ENCODE measurements at places on chromosomes 3 and 15.

GRCh38 chr3:169118666-169119370 lies 544.7 kb downstream of the MECOM start:
- DNase-seq = no peak

GRCh38 chr3:106714400-106714799 lies 662.8 kb upstream of the CCDC54 start:
- no peak for DNase-seq

DNA sequence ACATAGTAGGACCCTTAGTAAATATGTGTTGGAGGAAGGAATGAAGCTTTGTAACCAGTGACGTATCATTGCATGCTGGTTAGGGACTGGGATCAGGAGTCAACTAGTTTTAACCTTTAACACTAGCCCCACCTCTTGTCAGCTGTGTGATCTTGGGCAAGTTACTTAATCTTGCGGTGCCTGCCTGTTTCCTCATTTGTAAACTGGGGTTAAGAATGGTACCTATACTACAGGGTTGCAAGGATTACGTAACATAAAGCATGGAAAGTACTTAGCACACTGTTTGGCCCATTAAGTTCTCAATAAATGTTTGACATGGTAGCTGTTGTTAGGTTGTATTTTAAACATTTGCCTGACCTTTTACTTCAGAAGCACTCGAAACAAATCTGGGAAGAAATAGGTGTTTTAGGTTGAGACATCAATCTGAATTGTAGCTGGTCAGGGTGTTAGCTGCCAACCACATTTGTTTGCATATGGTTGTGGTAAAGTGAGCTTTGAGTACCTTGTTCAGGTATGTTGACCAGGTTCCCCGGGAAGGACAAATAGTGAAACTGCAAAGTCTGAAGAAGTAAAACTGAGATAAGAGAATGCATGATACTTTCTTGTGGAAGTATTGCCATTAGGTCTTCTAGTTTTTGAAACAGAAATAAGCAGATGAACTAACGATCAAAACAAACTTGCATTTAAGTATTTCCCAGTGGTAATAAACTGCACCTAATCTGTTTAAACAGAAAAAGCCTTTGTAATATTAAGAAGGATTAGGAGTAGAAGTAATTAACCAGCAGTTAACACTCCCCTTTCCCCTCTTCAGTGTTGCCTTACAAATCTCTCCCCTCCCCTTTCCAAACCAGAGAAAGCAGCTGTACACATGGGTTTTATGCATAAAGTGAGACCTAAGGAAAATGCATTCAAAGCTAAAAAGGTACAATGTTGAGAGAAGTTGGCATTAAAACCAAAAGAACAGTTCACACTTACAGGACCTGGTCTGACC lies 25.8 kb upstream of the SCAANT1 start:
- no peak for DNase-seq

- no peak for DNase-seq
Observed at GRCh38 chr3:107938143-107938542, 152.7 kb downstream of the CD47 start.

DNA sequence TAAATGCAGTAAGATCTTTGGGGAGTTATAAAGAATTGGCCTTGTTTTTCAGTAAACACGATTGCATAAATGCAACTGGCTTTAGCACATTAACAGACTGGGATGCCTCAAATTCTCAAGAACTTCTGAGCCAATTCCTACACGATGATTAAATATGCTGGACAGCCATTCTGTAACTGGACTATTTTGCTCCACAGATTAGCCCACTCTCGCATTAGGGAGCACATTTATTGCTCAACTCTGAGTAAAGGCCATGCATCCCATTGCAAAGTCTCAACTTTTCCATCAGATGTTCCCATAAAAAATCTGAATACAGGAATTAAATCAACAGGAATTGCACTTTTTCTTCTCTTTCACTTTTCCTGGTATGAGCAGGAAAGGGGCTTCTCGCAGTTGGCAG lies 66.7 kb upstream of the PRICKLE2 start:
- no peak for DNase-seq

GRCh38 chr3:176615826-176616225 lies 581.5 kb downstream of the TBL1XR1 start:
- DNase-seq = no peak

DNA sequence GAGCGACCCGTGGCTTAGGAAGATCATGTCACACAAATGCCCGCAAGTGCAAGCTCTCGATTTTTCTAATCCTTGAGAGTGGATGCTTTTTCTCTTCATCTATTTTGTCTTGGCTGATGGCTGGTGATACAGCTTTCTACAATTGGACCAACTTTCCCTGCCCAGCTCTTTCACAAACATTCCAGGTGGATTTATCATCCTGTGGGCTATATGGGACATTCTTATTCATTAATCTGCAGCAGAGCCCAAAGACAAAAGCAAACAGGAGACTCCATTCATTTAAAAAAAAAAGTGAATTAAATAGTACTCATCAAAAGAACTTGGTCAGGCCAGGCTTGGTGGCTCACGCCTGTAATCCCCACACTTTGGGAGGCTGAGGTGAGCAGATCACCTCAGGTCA lies 14.2 kb upstream of the TSEN2 start:
- DNase-seq = no peak

- no peak for DNase-seq
Observed at GRCh38 chr3:25843332-25843731, 53.4 kb downstream of the OXSM start.

DNA sequence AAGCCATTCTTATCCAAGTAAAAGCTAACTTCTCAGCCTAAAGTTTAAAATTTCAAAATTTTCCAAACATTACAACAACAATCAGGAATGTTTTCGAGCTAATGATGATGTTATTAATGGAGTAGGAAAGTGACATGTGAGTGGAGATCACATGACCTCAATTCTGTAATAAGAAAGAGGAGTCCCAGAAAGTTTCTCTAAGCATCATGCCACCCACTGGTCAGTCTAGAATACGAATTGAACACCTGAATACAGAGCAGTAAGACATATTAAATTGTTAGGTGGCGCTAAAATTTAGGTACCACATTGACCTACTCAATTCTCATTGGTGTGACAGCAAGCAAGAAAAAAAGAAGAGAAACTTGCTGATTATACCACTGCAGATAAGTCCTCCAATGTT lies 163.9 kb downstream of the DCLK3 start:
- DNase-seq = no peak

DNA sequence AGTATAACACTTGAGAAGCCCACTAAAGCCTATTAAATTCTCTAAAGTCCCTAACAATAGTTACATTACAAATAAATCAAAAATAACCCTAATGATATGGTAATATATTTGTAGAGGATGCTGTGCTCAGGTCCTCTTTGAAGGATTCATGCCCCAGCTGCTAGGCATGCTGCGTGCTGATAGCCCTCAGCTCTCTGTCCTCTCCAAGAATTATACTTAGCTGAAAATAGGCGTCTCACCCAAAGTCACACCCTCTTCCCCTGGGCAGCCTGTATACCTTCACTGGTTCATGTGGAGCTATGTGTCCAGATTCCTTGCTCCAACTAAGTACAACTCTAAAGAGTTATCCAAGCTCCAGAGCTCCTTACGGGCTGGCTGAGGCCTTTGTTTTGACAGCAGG lies 312.5 kb upstream of the ZNF385D start:
- no peak for DNase-seq

- DNase-seq = no peak
Observed at GRCh38 chr15:98927022-98927421, 80.6 kb downstream of the PGPEP1L start.

DNA sequence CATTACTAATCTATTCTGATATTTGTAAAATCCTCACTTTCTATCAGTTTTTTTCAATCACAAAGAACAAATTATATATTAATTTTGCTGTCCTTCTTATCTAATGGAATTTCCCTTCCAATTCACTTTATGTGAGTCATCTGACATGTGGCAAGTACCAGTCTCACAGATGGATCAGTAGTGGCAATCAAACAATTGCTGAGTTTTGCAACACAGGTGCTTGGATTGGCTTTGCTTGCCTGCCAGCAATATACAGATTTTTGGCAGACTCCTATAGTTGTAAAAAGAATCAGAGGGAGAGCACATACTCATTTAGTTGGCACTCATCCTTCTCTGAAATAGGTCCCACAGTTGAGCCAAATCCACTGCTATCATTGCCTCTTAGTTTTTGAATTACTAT lies 83.7 kb downstream of the BCHE start:
- DNase-seq = no peak

DNA sequence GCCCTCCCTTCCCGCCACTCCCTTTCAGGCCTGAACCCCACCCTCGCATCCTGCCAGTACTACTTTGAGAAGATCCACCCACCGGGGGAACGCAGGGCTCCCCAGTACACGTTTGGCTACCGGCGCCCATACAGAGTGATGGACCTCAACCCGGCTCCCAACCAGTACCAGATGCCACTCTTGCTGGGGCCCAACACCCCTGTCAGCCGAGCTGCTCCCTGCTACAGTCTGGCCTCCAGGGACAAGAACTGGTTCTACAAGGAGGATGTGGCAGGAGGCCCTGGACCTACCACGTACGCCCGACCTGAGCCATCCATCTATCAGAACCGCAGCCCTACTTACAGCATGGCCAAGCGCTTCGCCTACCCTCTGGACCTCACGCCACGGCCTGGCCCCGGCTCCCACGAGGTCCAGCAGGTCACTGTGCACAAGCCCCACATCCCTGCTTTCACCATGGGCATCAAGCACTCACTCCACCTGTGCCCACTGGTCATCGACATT lies 14.4 kb upstream of the CSPG4 start:
- DNase-seq = no peak

DNA sequence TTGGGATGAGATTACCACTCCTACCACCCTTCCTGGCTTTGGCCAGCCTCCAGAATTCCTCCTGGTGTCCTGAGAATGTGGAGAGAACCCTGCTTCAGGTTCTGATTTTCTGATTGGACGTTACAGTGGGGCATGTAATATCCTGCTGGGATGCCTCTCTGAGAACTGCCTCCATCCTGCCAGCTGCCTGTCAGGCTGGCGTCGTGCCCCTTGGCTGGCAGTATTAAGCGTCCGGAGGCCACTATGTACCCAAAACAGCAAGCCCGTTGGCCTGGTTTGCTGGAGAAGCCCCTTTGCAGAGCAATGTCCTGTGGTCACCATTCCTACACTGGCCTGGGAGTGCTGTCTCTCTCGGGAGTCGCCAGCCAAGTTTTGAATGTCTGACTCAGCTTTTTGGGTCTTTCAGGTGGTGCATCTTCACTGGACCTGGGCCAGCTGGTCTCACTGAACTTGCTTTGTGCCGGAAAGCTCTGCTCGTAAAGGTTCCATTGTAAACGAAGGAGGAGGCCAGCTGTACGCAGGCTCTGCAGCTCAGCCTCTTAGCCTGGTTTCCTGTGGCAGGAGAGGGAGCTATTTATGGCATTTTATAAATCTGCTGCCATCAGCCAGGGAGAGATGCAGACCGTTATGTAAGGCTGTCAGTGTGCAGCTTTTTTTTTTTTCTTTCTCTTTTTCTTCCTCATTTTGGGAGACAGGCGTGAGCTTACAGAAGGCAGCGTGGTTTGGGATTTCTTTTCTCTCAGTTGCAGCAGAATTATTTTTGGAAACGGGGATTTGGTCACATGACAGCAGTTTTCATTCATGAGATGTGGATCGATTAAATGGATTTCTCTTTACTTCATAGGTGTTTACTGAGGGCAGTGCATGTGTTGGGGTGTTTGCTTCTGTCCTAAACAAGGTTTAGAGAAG lies 19.0 kb upstream of the TRAK1 start:
- no peak for DNase-seq

DNA sequence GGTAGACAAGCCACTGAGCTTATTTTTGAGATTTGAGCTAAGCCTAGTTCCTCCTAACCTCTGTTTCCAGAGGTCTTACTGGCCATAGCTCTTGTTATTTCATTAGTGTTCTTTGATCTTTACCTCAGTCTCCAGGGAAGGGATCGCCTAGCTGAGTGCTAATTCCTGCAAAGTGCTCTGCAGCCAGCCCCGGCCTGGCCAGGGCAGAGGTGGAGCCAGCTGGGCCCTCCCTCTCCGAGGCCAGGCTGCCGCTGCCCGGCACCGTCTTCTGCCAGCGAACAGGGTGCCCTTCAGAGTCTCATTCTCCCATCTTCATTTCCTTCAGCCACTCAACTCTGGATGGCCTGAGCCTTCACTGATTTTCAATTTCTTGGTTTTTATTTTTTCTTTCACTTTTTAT lies 19.7 kb downstream of the FAN1 start:
- no peak for DNase-seq

GRCh38 chr3:53668872-53669271 lies 174.5 kb downstream of the CACNA1D start:
- DNase-seq = no peak

DNA sequence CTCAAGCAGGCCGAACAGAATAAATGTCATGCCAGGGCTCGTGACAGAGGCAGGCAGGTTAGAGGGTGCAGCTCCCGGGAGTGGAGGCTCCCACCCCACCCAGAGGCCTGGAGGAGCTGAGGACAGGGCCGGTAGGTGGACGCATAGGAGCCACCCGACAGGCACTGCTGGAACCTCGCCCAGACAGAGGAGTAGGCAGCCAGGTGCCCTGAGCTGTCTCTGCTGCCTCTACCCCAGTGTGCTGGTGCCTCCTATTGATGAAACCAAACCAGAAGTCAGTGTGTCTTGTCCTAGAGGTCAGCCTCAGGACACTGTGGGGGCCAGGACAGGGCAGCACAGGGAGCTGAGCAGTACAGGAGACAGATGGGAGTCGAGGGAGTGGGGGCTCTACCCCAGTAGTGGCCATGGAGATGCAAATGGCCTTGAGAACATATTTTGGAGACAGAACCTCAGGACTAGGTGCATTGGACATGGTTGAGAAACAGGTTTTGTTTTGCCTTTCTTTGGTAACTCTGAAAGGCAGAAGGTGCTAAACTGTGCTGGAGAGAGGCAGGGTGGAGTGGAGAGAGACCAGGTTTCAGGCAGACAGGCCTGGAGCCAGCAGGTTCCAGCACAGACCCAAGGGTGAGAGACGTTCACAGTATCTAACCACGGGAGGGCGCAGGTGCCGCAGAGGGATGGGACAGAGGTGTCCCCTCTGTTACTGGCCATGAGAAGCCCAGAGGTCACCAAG lies 15.4 kb upstream of the KLF15 start:
- DNase-seq = no peak

- DNase-seq = no peak
Observed at GRCh38 chr15:29566914-29567313, 255.4 kb downstream of the TJP1 start.

DNA sequence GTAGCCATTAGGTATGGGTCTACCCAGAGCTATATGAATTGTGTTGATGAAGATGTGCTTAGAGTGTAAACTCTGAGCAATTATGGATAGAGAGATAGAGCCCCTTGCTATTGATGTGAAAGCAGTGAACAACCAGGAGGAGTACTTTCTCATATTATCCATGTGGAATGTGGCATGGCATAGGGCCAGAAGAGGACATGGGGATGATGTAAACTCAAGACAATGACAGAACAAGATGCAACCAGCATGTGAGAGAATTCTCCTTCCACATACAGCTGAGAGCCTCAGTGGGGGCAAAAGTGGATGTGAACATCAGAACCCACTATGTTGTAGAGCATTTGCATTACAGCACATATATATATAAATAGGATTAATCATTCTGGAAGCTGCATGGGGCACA lies 36.4 kb upstream of the BNC1 start:
- DNase-seq = no peak

GRCh38 chr3:37092484-37092883 lies 81.9 kb downstream of the LRRFIP2 start:
- DNase-seq = no peak

GRCh38 chr3:151182349-151183079 lies 20.5 kb downstream of the GPR171 start:
- no peak for DNase-seq
